ENCODE measurements at places on chromosomes 7 and 10.

DNA sequence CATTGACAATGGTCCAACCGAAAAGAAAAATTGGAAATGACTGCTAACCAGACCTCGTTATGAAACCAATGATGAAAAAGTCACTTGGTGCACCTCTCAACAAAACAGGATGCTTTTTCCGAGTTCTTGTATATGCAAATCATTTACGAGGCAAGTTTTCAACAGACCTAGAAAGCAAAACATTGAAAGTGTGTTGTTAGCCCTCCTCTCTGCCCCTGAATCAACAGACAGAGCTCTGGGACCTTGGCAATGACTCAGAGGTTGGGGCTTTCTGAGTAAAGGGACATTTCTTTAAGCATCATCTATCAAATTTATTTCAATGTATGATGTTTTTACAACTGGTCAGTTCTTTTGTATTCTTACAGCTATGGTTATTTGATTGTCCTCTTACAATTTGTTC lies 16.3 kb upstream of the DKK1 start:
- no peak for DNase-seq

DNA sequence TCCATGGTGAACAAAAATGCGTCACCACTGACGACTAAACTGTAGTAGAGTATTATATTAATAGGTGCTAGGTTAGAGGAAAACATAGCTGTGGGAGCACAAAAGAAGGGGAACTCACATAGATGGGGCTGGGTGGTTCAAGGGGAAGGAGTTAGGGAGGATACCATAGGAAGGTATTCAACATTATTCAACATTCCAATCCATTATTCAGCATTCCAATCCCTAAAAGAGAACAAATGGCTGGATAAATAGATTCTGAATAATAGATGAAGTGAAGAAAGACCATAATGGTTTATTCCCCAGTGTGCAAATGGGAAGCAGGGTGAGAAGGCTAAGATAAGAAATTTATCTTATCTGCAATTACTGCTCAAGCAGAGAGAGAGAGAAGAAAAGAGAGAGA lies 61.4 kb downstream of the AASS start:
- DNase-seq = no peak

DNA sequence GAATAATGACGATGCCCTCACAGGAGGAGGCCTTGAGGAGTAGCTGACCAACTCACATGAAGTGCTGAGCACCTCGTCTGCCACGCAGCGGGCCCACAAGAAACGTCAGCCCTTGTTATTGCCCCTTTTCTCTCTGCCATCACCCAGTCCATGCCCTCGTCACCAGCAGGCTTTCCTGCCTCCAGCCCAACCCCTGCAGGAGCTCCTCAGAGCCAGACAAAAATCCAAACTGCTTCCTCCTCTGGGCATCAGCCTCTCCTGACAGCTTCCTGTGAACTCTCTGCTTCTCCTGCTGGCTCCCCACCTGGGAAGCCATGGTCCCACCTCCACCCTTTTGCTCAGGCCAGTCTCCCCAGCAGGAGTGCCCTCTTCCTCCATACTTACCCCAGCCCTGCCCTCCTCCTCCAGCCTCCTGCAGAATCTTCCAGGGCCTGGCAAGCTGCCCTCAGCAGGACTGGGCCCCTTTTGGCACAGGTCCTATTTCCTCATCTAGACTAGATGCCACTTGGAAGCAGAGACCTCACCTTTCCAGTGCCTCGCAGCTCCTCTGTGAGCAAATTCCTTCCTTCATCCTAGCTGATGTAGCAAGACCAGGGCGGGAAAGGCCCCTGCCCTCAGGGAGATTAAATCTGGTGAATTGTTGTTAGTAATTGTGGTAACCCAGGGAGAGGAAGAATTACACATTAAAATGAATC lies 115.1 kb downstream of the C10orf105 start:
- DNase-seq = peak; percentile 62

GRCh38 chr10:97925308-97925938 lies 75.8 kb downstream of the GOLGA7B start:
- no peak for DNase-seq
